Lung microvascular endothelial cell (primary cell): ENCODE measurements at places on chromosomes 16 and 17. TPM values are rescaled to one million over a fixed set of nuclear protein-coding genes. Genes with fewer than 3 reads are reported as not detected.

P3H4 gene
- total RNA-seq, result 41.8 and 51.2 TPM in 2 replicates

- DNase-seq, result no peak
These were observed 1.4 kb upstream of the CTRB1 start for GRCh38 chr16:75217389-75217851.

PDXDC1 gene
- 68.0 and 119 TPM in 2 replicates for total RNA-seq

SULT1A4 gene
- total RNA-seq, result 1.8 and 8.3 TPM in 2 replicates

GRCh38 chr17:44527102-44527501 is 23.9 kb upstream of the GPATCH8 start:
- DNase-seq, result no peak

GUCY2D gene
- total RNA-seq, result not detected in 2 replicates

GRCh38 chr17:77254951-77255825 is 114.4 kb downstream of the SEC14L1 start:
- DNase-seq, result peak; percentile 73

- no peak for DNase-seq
These were observed 182.4 kb upstream of the RBFOX1 start for GRCh38 chr16:7150230-7150629.

- peak; percentile 88 for DNase-seq
These were observed 18.1 kb upstream of the TMEM98 start for GRCh38 chr17:32909787-32910369.

AATK gene
- total RNA-seq, result 0.99 and 1.5 TPM in 2 replicates

GRCh38 chr17:80682372-80682771 is 137.7 kb downstream of the RPTOR start:
- DNase-seq, result no peak
